ENCODE measurements at places on chromosomes 2 and 18.

DNA sequence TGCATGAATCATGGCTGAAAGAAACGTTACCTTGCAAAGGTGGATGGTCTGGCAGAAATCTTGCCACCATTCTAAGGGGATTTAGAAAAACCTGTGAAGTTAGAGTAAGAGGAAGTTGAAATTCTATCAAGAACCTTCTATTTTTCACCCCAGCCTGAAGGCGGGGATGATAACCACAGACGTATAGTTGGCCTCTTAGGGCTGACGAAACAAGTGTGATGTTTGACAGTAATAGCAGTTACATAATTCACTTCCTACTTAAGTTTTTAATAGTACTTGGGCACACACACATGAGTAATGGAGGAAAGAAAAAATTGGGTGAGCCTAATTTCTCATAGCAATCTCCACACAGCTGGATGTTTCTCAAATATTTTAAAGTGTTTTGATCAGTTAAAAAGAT lies 336.6 kb upstream of the SALL3 start:
- no peak for DNase-seq

DNA sequence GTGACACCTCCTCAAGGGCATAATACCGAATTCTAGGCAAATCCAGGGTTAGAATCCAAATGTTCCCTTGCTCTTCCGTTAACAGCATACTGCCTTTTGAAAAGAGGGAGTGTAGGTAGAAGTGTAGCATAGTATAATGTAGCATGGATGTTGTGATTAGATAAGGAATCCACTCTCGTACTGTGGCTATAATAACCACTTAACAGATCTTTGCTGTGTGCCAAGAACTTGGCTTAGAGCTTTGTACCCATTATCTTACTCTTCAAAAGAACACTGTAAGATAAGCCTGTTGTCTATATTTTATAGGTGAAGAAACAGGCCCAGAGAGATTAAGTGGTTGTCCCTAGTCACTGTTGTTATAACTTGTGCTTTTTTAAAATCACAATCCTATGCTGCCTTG lies 24.2 kb downstream of the WDR75 start:
- DNase-seq = no peak

GRCh38 chr2:76958749-76959148 lies 563.4 kb downstream of the LRRTM4 start:
- DNase-seq = no peak

DNA sequence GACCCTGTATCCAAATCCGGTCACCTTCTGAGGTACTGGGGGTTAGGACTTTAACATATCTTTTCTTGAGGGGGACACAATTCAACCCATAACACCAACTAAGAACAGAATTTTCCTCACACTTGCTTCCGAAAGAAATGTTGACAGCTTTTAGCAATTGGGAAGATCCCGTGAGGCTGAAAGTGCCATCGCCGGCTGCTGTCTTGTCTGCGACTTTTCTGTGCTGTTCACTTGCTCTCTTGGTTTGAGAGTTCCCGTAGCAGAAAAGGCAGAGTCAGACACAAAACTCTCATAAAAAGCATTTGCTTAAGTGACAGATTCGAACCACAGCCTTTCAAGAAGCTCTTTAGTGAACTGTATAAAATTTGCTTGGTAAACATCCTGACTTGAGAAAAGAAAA lies 253.4 kb downstream of the ARHGAP15 start:
- DNase-seq = no peak

DNA sequence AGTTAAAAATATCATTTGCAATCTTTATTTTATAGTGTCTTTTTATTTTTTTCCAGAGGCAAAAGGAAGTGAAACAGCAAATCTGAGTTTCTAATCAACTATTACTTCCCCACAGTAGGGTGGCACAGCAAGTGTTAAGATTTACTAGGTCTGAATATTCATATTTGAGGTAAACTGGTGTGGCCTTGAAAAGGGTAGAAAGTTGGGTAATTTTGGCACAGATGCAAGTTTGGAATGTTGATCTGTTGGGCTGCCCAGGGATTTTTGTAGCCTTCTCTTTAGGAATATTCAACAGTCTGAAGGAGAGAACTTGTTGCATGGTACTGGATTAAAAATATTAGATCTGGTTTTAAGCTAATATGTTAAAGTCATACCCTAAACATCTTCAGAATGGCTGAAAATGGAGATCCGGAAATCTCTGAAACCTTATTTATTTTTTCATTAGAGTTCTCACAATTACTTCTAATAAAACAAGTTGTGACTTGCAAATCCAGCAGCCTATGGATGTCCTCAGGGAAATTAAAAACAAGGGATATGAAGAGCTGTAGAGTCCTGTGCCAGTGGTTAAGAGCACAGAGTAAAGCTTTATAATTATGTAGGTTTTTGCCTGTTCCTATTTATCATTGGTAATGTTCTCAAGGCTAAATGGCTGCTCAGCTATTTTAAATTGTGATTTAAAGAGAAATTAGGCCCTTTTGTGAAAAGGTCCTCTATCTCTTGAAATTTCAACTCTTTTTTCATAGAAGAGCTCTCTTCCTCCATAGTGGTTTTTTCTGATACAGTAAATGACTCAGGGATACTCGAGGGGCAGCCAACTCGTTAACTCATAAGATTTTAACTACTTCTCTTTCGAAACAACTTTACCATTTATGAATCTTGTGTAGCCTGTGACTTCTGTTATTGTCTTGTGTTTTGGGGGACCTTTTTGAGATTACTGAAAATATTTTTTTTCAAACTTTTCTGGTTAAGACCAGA lies 11.0 kb downstream of the TANK start:
- DNase-seq = no peak

DNA sequence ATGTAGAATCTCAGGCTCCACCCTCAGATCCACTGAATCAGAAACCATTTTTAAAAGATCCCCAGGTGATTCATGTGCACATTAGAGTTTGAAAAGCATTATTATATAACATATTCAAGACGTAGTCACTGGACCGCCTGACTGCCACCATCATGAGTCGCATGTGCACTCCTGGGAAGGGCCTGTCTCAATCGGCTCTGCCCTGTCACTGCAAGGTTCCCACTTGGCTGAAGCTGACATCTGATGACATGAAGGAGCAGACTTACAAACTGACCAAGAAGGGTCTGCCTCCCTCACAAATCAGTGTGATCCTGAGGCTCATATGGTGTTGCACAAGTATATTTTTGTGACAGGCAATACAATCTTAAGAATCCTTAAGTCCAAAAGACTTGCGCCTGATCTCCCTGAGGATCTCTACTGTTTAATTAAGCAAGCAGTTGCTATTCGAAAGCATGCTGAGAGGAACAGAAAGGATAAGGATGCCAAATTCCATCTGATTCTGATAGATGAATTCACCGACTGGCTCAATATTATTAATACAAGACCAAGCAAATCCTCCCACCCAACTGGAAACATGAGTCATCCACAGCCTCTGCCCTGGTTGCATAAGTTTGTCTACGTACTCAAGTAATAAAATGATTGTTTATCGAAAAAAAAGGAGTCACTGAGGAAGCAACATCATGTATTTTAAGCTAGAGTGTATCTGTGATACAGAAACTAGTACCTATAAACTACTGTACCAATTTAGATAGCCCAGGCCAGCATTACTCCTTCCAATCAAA lies 26.2 kb downstream of the ATAD2B start:
- no peak for DNase-seq

GRCh38 chr2:145325485-145325884 lies 805.6 kb upstream of the ZEB2 start:
- no peak for DNase-seq

All from stimulated activated CD4-positive, alpha-beta T cell treated with anti-CD3 and anti-CD28 coated beads, Interleukin-15, amount 100 ng/mL, for 1 hour (primary cell).